ENCODE measurements at places on chromosomes 2 and 18. TPM values are rescaled to one million over a fixed set of nuclear protein-coding genes. Genes with fewer than 3 reads are reported as not detected.

PDE11A gene
- total RNA-seq: 3.9 TPM

CELF4 gene
- 150 TPM for total RNA-seq

MYO7B gene
- total RNA-seq: under 0.01 TPM

ACKR3 gene
- total RNA-seq: 12.7 TPM

PKDCC gene
- 13.4 TPM for total RNA-seq

TMEM185B gene
- 24.0 TPM for total RNA-seq

TMEM169 gene
- 30.7 TPM for total RNA-seq

NOSTRIN gene
- total RNA-seq: 6.0 TPM

RTKN gene
- total RNA-seq: 11.1 TPM

ANKRD36 gene
- 307 TPM for total RNA-seq

PDCD1 gene
- 0.23 TPM for total RNA-seq

FNDC4 gene
- 52.8 TPM for total RNA-seq

C2orf66 gene
- total RNA-seq: 0.69 TPM
